ENCODE measurements at places on chromosomes 13 and 19. TPM values are rescaled to one million over a fixed set of nuclear protein-coding genes. Genes with fewer than 3 reads are reported as not detected.

MTUS2 gene
- not detected for total RNA-seq

APLP1 gene
- not detected for total RNA-seq

CEACAM16 gene
- total RNA-seq = not detected

DNA sequence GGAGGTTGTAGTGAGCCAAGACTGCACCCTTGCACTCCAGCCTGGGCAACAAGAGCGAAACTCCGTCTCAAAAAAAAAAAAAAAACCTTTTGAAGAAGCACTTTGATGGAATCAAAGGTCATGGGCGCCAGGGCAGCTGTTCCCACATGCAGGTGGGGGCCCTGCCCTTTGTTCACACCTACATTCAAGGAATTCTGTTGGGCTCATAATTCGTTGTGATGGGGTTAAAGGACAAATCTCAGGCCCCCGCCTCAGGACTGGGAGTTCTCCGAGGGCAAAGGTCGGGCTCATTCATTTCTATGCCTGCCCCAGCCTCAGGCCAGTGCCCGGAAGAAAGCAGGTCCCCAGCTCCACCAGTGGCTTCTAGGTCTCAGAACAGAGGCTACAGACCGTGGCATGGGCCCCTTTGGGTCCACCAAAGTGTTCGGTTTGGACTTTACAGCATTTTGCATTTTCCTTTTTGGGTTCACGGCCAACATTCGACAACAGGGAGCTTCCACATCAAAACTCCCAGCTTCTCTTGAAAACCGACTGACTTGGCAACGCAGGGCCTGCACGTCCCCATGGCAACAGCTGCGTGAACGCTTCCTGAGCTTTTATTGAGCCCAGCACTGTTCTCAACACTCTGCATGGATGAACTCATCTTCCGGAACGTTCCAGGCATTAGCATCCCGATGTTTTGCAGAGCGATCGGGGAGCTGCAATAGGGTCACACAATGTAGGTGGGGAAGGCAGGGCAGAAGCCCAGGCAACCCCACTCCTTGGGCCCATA lies 10.1 kb upstream of the GTF2F1 start:
- no peaks in the 10 kb centered on the region for H3K27me3 ChIP-seq
- no peak overlapping the region for H3K27ac ChIP-seq

- DNase-seq = no peak
- H3K4me1 ChIP-seq = peaks cover 68% of the 10 kb centered on the region
These were observed 187.7 kb downstream of the FOXO1 start for GRCh38 chr13:40478775-40479174.

- peaks cover 25% of the 10 kb centered on the region for H3K36me3 ChIP-seq
- peaks cover 11% of the 10 kb centered on the region for H3K4me1 ChIP-seq
- no peak overlapping the region for H3K4me3 ChIP-seq
- no peak overlapping the region for H3K27ac ChIP-seq
These were observed 140.8 kb downstream of the MIPEP start for GRCh38 chr13:23748109-23748990.

GRCh38 chr13:78997902-78998629 lies 339.1 kb upstream of the OBI1 start:
- H3K4me3 ChIP-seq = no peak overlapping the region
- H3K36me3 ChIP-seq = no peaks in the 10 kb centered on the region
- no peak overlapping the region for H3K27ac ChIP-seq
- peaks cover 14% of the 10 kb centered on the region for H3K27me3 ChIP-seq
- DNase-seq = no peak

GRCh38 chr13:99995104-99995588 lies 13.6 kb downstream of the ZIC2 start:
- no peak overlapping the region for H3K27ac ChIP-seq
- H3K27me3 ChIP-seq = peaks cover 66% of the 10 kb centered on the region
- H3K4me3 ChIP-seq = no peak overlapping the region
- H3K36me3 ChIP-seq = peaks cover 15% of the 10 kb centered on the region

DNA sequence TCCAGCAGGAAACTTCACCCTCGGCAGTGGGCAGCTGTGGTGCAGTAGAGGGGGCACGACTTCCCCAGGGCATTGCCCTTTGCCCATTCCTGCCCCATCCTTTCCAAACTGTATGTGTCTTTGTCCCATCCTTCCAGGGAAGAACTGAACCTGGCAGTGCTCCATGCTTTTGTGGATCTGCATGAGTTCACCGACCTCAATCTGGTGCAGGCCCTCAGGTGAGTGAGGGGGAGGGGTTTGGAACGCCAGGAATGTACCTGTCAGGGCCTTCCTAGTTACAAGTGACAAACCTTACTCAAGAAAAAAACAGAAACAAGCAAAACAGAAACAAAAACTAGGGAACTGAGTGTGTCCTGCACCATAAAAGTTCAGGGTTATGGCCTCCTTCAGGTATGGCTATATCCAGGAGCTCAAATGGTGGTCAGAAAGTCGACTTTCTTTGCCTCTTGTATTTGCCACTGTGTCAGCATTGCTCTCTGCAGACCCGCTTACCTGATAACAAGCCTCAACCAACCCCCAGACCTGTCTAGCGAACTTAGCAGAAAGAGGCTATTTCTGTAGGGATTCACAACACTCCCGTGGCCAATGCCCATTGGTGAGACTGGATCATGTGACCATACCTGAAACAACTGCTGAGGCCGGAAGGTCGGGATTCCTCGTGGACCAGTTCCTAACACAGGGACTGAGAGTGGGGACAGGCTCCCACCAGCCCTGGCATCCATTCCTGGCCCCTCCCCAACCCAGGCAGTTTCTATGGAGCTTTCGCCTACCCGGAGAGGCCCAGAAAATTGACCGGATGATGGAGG lies 4.2 kb downstream of the CYTH2 start:
- no peaks in the 10 kb centered on the region for H3K36me3 ChIP-seq
- H3K27me3 ChIP-seq = no peaks in the 10 kb centered on the region
- peaks cover 34% of the 10 kb centered on the region for H3K4me1 ChIP-seq
- H3K4me3 ChIP-seq = no peak overlapping the region

DNA sequence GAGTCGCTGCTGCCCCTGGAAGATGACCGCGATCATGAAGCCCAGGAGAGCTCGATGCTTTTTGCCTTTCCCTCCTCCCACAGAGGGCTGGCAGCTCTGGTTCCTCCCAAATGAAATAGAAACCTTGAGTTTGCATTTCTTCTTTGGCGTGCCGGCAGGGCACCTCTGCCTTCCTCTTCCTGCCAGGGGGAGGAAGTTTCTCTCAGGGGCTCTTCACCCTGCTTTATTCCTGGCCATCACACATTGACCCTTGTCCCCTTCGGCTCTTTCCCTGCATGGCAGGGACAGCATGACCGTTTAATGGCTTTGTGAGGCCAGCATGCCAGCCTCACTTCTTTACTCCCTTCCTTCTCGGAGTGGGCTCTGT lies 47.9 kb downstream of the ACTN4 start:
- peaks cover 2% of the 10 kb centered on the region for H3K36me3 ChIP-seq
- DNase-seq = no peak

GRCh38 chr13:93244141-93244917 lies 17.7 kb downstream of the GPC6 start:
- H3K4me3 ChIP-seq = peak overlapping the region; percentile 61
- H3K4me1 ChIP-seq = no peaks in the 10 kb centered on the region
- H3K27me3 ChIP-seq = peaks cover 16% of the 10 kb centered on the region
- H3K36me3 ChIP-seq = no peaks in the 10 kb centered on the region
- no peak for DNase-seq

All from naive thymus-derived CD8-positive, alpha-beta T cell (primary cell).